Upper lobe of left lung (tissue), 6 donors: ENCODE measurements at places on chromosomes 7 and 10.

GRCh38 chr10:86952106-86952505 is 5.3 kb downstream of the MMRN2 start:
- DNase-seq: no peak

DNA sequence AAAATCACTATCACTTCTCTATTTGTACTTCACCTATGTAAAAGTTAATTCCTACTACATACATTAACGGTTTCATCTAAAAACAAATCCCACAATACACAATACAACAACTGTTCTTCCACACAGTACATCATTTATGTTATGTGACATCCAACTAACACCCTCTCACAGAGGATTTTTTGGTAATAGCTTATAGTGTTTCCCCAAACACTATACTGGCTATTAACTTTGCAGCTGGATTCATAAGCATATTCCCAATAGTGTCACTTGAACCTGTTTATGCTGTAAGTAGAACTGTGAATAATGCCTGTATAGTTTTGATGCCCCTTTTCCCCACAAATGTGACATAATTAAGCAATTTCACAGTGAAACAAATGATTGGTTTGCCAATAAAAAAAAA is 49.9 kb downstream of the POT1 start:
- no peak for DNase-seq

- no peak for DNase-seq
Observed at GRCh38 chr7:135597181-135597925, 39.6 kb downstream of the NUP205 start.

- DNase-seq: no peak
Observed at GRCh38 chr10:29150010-29150409, 138.9 kb upstream of the LYZL1 start.

DNA sequence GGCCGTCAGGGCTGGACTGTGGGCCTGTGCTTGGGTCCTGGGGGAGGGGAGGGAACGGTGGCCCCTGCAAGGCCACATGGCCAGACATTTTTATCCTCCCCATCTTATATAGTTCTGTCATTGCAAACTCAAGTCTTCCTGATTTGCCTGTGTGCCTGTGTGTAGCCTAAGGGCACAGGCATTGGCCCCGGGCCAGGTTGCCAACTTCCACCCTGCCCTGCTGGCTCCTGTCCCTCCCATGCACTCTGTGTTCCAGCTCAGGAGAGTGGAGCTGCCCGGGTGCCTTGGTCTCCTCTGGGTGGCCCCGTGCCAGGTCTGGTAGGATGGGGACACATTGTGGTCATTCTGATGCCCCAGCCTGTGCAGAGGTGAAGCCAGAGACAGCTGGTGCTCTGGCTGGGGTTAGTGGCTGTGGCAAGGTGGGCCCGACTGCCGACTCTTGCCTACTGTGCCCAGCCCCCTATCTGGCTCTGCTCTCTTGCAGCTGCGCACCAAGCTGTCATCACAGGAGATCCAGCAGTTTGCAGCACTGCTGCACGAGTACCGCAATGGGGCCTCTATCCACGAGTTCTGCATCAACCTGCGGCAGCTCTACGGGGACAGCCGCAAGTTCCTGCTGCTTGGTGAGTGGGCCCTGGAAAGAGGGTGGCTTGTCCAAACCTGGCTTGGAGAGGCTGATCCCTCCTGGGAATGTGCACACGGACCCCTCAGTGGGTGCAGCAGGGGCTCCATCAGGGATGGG is 14.8 kb downstream of the NACAD start:
- DNase-seq: no peak

DNA sequence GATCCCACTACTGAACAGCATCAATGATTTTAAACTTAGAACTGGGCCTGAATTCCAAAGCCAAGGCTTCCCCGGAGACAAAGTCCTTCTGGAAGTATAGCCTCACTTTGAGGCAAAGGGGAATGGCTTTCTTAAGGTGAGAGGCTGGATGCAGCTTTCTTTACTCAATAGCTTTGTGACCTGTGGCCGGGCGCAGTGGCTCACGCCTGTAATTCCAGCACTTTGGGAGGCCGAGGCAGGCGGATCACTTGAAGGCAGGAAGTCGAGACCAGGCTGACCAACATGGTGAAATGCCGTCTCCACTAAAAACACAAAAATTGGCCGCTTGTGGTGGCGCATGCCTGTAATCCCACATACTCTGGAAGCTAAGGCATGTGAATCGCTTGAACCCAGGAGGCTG is 3.2 kb upstream of the FGFR2 start:
- DNase-seq: peak; percentile 17

- no peak for DNase-seq
Observed at GRCh38 chr10:25902002-25902401, 32.0 kb upstream of the MYO3A start.

DNA sequence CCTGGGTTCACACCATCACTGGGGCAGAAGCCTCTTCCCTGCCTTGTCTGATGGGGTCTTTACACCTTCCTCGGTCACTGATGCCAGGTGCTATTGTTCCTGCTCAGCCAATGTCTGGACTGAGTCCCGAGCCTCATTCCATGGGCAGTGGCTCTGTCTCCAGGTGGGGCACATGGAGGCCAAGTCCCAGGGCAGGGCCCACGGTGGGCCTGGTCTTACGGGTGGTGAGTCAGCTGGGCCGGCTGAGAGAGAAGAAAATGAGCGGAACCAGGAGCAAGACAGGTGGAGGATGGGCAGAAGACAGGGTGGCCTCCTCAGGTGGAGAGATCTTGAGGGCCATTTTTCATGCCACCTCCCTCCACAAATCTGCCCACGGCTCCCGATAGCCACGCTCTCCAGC is 131.7 kb upstream of the FAM20C start:
- DNase-seq: peak; percentile 20

GRCh38 chr10:86128360-86128759 is 238.2 kb downstream of the GRID1 start:
- no peak for DNase-seq

- DNase-seq: no peak
Observed at GRCh38 chr7:21300692-21301091, 127.2 kb upstream of the SP4 start.

DNA sequence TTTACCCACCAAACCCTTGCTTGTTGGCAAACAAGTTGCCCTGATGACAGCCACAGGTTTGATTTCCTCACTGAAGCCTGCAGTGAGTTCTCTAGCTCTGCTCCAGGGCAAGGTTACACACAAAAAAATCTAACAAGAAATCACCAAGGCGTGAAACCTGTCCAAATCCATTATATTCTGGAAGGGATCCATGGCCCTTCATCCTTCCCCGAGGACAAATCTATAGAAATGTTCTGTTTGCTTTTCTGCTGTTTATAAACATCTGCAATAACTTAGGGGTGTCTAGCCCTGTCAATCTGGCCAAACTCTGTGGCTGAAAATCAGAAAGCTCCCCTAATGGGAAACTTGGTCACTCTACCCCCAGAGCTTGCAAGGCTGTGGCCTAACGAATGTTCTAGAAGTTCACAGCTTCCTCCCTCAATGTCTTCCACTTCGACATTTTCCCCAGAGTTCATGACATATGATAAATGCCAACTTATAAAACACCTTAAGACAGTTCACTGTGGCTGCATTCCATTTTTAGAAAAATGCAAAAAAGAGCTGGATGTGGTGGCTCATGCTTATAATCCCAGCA is 164.5 kb downstream of the PRPF18 start:
- no peak for DNase-seq

DNA sequence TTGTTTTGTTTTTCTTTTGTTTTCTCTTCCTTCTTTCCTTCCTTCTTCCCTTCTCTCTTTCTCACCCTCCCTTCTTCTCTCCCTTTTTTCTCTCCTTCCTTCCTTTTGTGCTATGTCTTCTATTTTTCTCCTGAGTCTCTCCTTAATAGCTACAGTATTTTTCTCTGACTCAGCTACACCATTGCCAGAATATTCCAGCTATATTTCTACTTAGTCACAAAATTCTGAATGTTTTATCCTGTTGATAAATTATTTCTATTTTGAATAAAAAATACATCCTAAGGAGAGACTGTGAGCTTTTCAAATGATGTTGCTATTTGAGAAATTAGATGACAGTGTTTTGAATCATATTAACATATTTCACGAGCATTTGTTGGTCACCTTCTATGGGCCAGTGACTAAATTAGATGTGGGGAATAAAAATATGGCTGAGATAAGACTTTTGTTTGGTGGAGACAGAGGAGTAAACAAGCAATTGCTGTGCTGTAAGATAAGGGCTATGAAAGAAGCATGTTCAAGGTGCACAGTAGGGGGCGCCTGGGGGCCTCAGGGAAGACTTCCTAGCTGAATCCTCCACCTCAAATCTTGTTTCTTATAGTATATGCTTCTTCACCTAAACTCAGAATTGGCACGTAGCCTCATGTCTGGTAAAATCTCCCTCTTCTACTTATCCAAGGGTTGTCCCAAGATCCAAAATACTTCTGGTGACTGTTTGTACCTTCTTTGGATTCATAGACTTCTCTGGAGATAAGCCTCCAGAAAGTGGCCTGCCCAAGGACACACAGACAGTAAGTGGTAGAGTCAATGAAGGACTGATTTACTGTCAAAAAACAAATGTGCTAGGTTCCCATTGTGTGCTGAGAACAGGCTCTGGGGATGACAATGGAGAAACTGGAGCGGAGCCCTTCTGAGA is 115.5 kb upstream of the CREB5 start:
- no peak for DNase-seq

- DNase-seq: no peak
Observed at GRCh38 chr10:73065441-73065840, 31.2 kb downstream of the P4HA1 start.
